Sigmoid colon (tissue), 7 donors: ENCODE measurements at places on chromosomes 3 and 15.

- no peak for DNase-seq
These were observed 220.0 kb upstream of the CGNL1 start for GRCh38 chr15:57156210-57156884.

- DNase-seq: no peak
These were observed 181.8 kb downstream of the MAGI1 start for GRCh38 chr3:65856907-65857306.

GRCh38 chr15:85960381-85960780 is 119.3 kb upstream of the AGBL1 start:
- DNase-seq: no peak

GRCh38 chr15:82183121-82184031 is 79.2 kb downstream of the EFL1 start:
- no peak for DNase-seq

DNA sequence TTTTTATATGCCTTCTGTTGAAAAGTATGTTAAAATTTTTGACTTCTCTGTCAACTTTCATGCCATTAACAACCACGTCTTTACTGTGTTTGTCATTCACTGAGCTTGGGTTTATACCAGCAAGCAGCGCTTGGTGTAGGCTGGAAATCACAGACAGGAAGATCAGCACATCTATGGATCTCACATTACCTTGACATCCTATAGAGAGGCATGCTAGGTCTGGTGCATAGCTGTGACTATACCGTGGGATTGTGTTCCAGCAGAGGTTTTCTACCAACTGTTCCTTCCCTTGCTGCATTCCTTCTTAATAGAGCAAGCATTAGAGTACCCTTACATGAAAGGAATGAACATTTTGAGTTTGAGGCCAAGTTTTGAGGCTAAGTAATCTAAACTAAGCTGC is 53.0 kb downstream of the DZIP3 start:
- no peak for DNase-seq

GRCh38 chr3:31659246-31659645 is 126.5 kb downstream of the STT3B start:
- DNase-seq: no peak

GRCh38 chr15:68382286-68383007 is 49.5 kb downstream of the ITGA11 start:
- DNase-seq: peak; percentile 24

DNA sequence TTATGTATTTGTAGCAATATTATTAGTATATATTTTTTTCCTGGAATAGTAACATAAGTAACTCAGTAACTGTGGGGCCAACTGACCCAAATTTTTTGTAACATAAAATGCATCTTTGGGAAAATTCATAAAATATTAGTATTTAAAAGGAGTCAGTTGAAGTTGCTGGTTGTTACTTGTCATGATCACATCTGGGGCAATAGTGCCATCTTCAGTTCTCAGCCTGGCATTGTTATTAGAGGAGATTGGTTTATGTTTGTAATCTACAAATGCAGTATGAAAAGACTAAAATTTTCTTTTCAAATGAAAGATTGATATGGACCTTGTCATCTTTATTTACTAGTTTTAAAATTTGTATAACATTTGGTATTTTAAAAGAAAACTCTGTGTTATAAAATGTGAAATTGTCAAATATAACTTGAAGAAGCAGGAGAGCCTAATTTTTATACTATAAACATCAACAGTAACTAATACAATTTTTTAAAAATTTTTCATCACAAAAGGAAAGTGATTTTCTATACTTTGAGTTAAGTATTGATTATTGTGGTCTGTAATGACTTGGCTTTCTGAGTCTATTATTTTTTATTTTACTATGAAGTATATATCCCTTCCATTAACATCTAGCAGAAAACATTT is 38.8 kb upstream of the MLF1 start:
- DNase-seq: no peak

DNA sequence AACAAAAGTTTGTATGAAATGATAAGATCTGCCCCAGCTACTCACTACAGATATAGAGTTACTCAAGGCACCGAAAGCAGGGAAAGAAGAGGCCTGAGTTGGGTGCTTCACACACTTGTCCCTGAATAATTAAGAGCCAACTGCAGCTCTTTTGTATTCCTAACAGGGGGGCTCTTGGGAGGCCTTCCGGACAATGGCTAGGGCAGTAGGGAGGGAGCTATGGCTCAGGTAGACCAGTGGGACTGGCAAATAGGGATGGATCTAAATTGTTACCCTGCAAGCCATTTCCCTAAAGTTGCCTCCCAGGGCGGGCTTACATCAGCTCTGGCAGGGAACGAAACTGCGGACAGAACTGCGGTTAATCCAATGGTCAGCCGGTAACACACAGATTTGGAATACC is 6.2 kb downstream of the SEMA5B start:
- no peak for DNase-seq

DNA sequence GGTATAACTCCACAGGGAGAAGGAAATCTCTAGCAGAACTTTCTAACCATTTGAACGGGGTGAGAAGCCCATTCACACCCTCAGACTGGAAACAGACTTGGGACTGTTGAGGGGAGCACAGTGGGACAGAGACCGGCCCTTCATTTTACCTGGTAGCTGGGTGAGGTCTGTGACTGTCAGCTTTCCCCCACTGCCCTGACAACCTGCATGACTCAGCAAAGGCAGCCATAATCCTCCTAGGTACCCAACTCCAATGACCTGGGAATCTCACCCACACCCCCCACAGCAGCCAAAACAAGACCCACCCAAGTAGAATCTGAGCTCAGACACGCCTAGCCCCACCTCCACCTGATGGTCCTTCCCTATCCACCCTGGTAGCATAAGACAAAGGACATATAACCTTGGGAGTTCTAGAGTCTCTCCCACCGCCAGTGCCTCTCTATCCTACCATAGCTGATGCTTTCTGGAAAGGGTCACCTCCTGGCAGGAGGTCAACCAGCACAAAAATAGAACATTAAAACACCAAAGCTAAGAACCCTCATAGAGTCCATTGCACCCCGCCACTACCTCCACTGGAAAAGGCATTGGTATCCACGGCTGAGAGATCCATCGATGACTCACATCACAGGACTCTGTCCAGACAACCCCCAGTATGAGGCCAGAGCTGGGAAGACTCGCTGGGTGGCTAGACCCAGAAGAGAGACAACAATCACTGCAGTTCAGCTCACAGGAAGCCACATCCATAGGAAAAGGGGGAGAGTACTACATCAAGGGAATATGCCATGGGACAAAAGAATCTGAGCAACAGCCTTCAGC is 28.0 kb downstream of the SENP7 start:
- no peak for DNase-seq

GRCh38 chr15:60392601-60392985 is 5.2 kb downstream of the ANXA2 start:
- no peak for DNase-seq

DNA sequence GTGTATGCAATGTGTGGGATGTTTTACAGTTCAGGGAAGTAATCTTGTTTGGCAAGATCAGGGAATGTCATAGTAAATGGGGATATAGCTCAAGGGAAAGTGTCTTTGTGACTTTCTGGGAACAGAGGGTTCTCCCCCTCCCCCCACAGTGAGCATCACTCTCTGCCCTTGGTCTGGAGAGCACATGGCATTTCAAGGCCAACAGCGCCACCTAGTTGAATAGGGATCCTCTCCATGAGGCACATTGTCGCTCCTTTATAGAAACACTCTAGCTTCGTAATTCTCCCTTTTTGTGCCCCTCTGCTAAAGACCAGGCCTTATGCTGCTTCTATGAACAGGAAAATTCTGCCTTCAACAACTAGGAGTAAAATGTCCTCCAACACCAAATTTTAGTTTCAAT is 37.1 kb upstream of the ARNT2 start:
- DNase-seq: no peak

DNA sequence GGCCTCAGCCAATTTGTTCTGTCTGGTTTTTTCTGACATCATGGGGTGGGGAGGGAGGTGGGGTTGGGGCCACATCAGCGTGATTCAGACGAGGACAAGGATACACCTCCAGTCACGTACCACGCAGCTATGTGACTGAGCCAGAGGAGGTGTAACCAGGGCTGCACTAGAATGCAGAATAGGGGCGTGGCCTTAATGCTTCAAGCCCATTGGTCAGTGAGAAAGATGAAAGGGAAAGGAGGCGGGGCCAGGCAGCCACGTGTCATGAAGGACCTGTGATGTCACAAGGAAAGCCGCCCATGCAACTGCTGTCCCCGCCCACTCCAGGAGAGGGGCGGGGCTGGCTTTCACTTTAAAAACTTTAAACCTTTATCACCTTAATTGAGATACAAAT is at the start of gene GOLGA6L2:
Gene GOLGA6L2 (minus strand): TSS at position 137 of the 394 bp plus-strand sequence. CDS start 62 bp downstream, at position 75.
- no peak for DNase-seq

GRCh38 chr3:47950453-47951169 is 65.6 kb downstream of the MAP4 start:
- no peak for DNase-seq

- no peak for DNase-seq
These were observed 87.6 kb downstream of the FOXP1 start for GRCh38 chr3:71495708-71496472.

GRCh38 chr15:83871808-83872559 is 218.1 kb downstream of the ADAMTSL3 start:
- no peak for DNase-seq

GRCh38 chr3:189625572-189625971 is 5.6 kb upstream of the TP63 start:
- no peak for DNase-seq

GRCh38 chr3:131036986-131037385 is 10.3 kb downstream of the NEK11 start:
- no peak for DNase-seq

GRCh38 chr3:100131241-100131640 is 16.9 kb upstream of the FILIP1L start:
- DNase-seq: no peak

- no peak for DNase-seq
These were observed 265.1 kb downstream of the TJP1 start for GRCh38 chr15:29557171-29557570.

DNA sequence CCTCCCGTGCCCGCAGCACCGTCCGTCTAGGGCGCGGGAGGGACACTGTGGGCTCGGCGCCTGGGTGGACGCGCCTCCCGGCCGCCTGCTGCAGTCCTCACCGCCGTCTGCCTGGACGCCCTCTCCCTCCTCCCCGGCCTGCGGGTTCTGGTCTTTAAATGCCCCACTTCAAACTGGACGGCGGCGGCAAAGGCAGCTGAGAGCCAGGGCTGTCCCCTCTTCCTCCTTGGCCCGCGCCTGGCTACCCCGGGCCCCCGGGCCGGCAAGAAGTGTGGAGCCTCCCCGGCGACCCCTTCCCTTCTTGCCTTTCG is 426 bp downstream of the CBLB start:
- peak; percentile 80 for DNase-seq

- DNase-seq: no peak
These were observed 193.0 kb upstream of the GOLIM4 start for GRCh38 chr3:168288511-168289401.

GRCh38 chr3:133472889-133473288 is 73.0 kb downstream of the BFSP2 start:
- DNase-seq: no peak

DNA sequence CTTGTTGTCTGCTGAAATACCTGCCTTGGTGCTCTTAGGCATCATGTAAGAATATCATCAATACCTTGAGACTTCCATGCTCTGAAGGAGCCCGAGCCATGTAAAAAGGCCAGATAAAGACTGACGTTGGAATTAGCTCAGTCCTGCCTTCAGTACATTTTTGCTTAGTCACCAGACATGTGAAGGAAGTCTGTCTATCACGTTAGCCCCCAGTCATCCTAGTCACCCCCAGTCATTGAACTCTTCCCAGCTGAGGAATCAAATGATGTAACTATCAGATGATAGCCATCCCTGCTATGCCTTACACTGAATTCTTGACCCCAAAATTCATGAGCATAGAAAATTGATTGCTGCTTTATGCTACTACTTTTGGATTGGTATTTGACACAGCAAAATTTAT is 351.2 kb upstream of the SGO1 start:
- DNase-seq: no peak

GRCh38 chr3:14448756-14449727 is 46.6 kb downstream of the SLC6A6 start:
- no peak for DNase-seq

- no peak for DNase-seq
These were observed 333.4 kb downstream of the THSD4 start for GRCh38 chr15:71448688-71449114.

- DNase-seq: no peak
These were observed 11.5 kb downstream of the SEMA7A start for GRCh38 chr15:74422265-74422651.

DNA sequence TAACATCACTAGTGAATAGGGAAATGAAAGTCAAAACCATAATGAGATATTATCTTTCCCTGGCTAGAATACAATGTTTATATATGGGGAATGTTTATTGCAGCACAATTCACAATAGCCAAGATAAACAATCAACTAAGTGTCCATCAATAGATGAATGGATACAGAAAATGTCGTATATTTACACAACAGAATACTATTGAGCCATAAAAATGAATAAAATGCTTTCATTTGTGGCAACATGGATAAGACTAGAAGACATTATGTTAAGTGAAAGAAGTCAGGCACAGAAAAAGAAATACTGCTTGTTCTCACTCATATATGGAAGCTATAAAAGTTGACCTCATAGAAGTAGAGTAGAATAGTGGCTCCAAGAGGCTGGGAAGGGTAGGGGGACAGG is 65.2 kb downstream of the SLC9C1 start:
- no peak for DNase-seq

GRCh38 chr3:148006508-148006907 is 597.3 kb downstream of the ZIC1 start:
- no peak for DNase-seq

DNA sequence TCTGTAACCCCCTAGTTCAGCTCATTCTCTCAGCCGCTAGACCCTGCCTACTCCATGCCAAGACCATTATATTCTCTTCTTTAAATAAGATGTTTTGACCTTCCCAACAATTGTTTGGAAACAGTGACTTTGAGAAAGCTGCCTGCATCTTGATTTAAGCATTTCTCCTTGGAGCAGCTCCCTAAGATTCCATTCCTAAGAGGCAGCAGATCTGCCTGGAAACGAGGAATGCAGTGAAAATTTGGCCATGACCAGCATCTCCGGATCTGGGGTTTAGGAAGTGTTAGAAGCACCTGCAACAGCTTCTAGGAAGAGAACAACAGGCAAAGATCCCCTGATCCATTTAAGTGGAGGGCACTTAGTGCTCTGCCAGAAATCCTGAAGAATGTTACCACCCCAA is 235.7 kb downstream of the NTRK3 start:
- DNase-seq: no peak

DNA sequence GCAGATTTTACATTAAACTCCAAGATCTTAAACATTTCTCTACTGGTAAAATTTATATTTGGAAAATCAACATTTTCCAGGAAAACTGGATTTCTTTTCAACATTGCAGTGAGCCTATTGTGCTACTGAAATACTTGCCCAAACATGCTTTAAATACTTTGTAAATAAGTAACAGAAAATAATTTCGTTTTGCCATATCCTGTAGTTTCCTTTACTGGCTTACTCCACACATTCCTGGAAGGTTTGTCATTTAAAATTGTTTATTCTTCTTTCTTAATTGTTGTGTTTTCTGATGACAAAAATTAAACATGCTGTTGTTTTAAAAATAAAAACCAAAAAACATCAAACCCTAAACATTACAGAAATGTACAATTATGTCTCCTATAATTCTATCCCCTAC is 22.0 kb downstream of the ACAD11 start:
- no peak for DNase-seq
